ENCODE measurements at places on chromosomes 3 and 15.

DNA sequence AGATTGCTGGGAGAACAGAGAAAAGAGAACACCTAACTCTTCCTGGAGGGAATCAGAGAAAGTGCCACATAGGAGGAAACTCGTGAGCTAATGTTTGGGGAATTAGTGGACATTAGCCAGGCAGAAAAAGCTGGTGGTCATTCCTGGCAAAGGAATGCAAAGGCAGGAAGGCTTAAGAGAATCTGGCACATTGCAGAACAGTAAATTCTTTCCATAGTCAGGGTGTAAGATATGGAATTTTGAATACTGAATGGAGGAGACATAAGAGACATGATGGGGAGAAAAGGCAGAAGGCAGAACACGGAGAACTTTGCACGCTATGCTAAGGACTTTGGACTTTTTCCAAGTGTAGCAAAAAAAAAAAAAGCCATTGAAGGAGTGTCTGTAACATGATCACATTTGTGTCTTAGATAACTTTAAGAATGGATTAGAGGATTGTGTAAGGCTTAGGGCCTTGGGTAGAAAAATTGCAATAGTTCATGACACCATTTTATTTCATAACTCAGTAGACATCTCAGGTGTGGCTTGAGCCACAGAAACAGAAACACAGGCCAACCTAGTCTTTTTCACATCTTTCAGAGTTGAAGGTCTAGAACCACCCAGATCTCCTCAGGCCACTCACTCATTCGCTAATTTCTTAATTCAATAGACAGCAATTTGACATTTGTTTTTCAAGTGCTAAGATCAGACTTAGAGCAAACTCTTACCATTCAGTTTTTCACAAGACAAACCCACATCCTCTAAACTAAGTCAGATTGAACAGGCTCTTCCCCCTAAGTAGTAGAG, 31.2 kb upstream of the CCDC80 start:
- DNase-seq = no peak

- no peak for DNase-seq
Observed at GRCh38 chr3:69231929-69232440, 109.6 kb upstream of the LMOD3 start.

DNA sequence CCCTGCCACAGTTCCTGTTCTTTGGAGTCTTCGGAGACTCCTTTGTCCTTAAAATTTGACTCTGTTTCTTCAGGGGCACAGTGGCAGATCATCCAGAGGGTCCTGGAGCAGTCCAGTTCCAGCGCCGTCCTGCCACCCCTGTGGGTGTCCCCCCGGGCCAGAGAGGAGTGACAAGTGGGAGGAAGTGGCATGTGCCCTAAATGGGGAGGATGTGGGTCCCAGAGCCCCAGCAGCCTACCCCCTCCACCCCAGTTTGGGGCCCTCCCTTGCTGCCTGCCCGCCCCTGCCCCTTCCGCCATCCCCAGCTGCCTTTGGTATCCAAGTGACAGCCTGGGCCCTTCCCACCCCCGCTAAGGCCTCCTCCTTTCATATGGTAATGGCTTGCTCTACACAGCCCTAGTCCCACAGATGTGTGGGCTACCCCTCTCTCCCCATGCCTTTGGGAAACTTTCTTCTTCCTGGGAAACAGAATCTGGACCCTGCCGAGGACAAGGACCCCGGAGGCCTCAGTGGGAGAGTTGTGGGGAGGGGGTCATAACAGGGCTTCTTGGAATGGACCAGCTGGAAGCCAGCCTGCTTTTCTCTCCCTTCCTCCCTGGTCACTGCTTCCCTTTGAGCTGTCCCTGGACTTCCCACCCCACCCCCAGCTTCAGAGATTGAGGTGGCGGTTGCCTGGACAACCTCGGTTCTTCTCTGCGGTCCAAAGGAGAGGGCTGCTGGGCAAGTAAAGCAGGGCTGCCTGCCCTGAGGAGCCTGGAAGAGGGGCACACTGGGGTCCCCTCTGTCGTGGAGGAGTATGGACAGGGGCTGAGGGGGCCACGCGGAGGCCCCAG, 43.2 kb downstream of the KLHL25 start:
- DNase-seq = no peak

GRCh38 chr15:21262851-21263425, 177.4 kb downstream of the POTEB3 start:
- no peak for DNase-seq

Data from smooth muscle cell of the brain vasculature (primary cell).